Kidney capillary endothelial cell (primary cell): ENCODE measurements at places on chromosomes 3 and 15.
A peak's percentile ranks its signal among the peaks of the same experiment; 100 is the strongest.

DNA sequence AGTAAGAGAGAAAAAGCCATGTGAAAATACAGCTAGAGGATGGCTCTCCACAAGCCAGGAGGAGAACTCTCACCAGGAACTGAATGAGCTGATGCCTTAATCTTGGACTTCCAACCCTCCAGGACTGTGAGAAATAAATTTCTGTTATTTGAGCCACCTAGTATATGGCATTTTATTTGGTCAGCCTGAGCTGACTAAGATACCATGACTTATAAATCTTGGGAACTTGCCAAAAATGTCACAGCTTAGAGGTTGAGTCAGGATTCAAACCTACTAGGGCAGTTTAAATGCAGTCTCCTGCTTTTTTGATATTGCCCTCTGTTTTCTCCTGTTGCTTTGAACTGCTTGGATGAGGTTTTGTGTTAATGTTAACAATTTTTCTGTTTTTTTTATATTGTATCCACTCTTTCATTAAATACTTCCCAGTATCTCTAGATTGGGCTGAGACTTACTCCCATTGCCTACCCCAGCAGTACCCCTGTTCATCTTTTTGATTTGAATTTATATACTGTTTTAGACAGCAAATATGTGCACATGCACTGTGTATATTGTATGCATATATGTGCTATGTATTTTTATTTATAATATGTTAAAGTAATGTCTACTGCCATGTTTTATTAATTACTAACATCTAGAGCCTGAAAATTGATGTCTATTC is 1223.2 kb downstream of the OTOL1 start:
- DNase-seq: peak; percentile 49

DNA sequence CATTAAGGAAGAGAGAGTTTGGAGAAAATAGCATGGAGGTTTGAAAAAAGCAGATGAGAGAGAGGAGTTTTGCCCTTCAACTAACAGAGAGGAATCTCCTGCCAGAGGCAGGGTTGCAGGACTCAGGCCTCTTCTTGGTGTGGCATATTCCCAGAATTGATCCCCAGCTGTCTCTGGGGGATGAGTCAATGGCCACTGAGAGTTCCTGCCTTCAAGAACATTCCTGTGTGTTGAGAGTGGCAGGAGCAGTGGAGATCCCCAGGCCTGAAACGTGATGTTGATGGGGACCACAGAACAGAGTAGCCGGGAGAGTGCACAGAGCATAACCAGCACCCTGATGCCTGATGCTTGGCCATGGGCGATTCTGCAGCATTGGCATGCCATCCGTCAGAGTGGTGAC is 348.4 kb upstream of the THBS1 start:
- no peak for DNase-seq

DNA sequence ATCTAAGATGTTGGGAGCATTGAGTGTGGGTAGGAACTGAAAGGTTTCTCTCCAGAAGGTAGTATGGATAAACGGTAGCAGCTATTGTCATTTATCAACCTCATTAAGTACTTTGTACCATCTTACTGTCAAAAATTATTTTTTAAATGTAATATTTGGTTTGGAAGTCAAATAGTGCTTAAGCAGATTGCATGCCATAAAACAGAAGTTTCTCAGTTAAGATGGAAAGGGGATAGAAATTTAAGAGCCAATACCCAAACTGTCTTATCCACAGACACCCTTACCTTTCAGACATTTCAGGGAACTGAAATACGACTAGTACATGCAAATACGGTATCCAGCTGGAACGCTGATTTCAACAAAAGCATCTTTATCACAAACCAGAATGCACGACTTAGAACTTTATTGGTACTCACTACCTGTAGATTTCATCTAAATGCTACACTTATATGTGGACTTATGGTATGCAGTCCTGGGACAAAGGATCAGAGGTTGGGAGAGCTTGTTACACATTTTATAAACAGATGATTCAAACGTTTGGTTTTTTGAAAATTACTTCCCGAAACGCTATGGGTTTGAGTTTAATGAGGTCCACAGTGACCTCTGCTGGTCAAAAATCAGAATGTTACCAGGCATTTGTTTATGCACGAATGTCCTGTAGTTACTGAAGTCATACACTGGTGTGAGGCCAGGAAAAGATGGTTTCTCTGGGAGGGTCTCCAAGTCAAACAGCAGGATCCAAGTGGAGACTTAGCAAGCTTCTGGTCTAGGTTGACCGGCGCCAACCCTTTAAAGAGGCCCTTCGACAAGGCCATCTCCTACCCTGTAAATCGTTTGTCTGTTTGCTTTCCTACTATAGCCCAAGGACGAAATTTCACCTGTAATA is 45.7 kb upstream of the DUT start:
- DNase-seq: peak; percentile 62

- no peak for DNase-seq
Measured at GRCh38 chr3:42149975-42150374, 58.8 kb downstream of the TRAK1 start.

DNA sequence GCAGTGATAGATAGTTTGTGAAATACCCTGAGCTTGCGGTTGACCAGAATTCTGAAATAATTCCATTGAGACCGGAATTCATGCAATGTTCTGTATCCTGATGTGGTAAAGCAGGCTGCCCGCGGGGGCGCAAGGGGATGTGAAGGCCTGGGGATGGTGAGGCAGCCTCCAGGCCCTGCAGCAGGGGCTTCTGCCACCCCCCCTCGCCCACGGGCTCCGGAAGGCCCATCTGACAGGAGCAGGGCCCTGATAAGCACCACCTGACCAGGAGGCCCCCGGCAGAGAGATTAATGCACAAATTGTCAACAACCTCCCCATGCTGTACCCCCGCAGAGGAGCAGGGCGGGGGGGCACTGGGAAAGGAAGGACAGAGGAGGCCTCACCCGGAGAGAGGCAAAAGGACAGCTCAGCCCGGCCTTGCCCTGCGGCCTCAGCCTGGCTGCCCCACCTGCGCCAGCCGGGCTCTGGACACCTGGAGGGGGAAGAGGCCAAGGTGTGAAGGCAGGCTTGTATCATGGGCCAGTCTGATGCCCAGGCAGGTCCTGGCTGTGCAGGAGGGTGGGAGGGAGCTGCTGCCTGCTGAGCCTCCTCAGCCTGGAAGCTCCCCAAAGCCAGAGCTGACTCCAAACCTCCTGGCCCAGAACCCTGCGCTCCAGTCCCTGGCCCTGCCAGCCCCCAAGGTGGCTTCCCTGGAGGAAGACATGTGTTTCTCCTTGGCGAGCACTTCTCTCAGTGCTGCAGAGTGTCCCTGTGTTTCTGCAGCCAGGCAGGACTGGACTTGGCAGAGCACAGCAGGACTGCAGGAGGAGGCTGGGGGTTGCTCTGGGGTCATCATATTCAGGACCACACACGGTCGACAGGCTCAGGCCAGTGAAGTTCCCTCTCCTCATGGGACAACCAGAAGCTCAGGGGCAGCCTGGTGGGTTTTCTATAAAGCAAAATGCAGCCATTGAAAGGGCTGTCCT is 46.5 kb downstream of the RPN1 start:
- no peak for DNase-seq

DNA sequence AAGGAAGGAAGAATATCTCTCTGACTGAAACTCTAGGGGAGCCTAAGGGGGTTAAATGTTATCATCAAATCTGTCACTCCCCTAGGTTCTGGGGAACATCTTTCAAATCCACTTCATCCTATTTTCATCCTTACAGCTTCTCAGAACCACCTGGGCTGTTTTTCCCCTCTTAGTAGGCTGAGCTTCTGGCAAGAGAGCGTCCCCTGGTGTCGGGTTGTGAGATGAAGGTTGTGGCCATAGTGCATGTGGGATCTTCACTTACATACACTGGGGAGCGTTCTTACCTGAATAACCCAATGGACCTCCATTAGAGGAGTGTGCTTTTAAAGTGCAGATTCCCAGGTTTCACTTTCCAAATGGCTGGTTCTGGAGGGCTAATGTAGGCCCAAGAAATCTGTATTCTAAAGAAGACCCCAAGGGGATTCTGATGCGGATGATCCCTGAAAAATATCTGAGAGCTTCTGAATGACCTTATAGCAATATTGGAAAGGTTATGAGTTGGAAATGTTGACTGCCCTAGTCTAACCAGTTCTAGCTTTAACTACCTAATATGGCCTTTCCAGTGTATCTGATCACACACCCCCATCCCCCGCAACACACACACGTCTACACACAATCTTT is 663.7 kb downstream of the AGBL1 start:
- no peak for DNase-seq

DNA sequence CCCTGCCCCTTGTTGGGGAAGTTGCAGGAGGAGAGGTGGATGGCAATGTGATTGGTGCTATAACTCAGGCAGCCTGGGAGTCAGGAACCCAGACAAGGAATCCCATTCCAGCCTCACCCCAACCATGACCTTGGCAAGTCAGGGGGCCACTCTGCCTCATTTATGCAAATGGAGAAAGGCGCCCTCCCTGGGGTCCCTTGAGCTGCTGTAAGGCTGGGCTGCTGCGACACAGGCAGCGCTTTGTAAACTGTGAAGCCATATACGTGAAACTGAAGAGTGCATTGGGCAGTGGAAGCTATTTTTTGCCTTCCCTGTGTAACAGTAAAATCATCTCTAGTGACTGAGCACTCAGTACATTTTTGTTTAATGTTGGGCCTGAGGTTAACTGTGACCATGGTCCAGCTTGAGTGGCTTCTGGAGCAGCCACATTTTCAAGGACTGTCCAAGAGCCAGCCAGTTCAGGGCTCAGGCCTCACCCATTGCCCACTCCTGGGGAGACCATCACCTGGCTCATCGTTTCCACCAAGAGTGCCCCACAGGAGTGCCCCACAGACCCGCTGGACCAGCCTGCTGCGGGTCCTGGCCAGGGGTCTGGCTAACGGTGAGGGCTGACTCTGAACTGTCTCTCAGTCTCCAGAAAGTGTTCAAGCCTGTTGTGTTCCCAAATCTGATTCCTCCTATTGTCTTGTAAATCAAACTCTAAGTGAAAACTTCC is 27.9 kb downstream of the KIF7 start:
- no peak for DNase-seq

DNA sequence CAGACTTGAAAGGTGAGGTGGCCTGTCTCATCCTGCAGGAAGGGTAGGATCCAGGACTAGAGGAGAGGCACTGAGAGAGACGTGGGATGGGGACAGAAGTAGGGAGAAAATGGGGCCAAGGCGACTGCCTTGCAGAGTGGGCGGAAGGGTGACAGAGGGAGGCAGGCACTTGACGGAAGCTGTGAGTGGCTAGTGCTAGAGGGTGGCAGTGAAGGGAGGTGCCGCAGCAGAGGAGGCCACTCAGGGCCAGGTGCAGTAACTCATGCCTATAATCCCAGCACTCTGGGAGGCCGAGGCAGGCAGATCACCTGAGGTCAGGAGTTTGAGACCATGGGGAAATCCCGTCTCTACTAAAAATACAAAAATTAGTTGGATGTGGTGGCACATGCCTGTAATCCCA is 7.3 kb downstream of the CCDC33 start:
- no peak for DNase-seq

- DNase-seq: no peak
Measured at GRCh38 chr3:66434726-66435125, 66.1 kb downstream of the LRIG1 start.

- DNase-seq: peak; percentile 86
Measured at GRCh38 chr3:176663837-176664831, 533.1 kb downstream of the TBL1XR1 start.

DNA sequence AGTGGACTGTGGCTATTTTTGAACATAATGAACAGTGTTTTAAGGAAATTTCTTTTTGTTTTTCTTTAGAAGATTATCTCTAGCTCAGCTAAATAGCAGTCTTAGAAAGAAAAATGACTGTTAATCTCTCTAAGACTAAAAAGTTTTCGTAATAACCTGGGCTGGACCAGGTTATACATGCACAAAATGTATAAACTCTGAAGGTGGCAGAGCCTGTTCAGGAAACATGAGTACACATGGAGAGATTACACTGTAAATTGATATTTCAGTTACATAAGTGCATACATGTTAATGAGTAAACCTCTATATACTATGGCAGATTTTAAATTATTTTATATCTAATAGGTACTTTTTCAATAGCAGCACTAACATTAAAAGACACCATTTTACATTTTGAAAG is 258.2 kb upstream of the CFAP20DC start:
- no peak for DNase-seq
